Neural progenitor cell (in vitro differentiated cells): ENCODE measurements at places on chromosomes 11 and 22. TPM values are rescaled to one million over a fixed set of nuclear protein-coding genes. Genes with fewer than 3 reads are reported as not detected.

- DNase-seq, result no peak
These were observed 22.2 kb downstream of the MYBPC3 start for GRCh38 chr11:47329987-47330931.

DNA sequence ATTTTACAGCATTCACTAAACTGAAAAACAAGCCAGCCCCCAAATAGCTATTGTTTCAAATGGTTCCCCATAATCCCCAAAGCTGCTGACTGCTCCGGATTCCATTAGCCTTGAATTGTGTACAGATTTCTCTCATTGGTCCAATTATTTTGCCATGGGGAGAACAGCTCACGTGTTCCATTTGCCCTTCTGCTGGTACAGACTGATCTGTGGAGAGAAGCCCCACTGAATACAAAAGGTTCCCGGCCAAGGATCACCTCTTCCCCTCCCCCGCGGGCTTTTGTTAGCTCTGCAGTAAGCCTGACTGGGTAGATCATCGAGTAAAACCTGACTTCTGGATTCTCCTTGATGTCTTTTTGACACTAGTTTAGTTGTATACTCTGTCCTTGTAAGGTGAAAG is 9.1 kb upstream of the MAPK8IP1 start:
- DNase-seq, result peak; percentile 77

DNA sequence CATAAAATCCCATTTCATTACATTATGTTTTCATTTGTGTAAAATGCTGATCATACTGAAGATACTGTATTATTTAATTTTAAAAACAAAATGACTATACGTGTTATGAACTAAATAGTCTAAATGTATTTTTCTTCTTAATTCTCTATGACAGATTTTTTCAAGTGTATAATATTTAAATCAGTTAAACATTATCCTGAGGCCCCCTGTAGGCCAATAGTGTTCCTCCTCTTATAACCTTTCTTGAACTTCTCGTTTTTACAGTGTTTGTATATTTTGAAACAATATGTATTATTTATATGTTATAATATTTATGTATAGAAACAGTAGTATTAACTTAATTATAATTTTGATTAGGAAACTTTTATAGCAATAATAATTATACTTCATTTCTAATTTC is 151.1 kb upstream of the CHORDC1 start:
- no peak for DNase-seq

DNA sequence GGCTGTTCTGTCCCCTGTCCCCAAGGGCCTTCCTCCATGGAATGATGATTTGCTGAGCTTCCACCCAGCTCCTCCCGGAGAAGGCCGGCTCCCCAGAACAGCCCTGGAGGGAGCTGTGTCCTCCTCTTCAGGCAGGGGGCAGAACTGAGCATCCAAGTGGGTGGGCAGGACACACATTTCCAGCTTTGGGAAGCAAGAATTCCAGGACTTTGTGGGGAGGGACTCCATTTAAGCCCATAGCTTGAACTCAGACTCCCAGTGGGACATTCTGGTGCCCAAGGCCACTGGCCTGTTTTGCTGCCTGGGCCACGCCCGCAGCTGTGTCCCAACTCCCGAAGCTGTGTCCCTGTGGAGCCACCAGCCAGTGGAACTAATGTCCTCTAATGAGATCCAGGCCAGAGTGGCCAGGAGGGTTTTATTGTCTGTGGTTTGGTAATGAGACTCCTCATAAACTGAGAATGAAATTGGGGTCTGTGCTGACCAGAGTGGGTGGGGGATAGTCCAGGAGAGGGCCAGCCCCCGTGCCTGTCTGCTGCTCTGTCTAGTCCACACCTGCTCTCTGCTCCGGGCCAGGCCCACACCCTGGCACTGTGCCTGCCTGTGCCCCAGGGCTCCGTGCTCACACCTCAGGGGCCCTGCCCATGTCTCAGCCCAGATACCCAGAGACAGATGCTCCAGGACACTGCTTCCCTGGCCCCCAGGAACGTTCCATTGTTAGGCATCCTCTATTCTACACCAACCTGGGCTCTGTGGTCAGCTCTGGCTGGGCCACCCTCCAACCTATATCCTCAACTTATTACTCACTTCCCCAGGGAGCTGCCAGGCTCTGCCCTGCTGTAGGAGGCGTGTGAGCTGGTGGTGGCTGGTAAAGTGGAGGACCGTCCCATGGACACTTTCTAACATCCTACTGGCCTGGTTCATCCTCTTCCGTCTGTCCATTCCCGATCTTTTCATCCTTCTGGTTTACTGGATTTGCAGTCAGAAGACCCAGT is 7.6 kb downstream of the NECTIN1 start:
- peak; percentile 78 for DNase-seq

- no peak for DNase-seq
These were observed 1090.8 kb downstream of the BRD1 start for GRCh38 chr22:48736593-48737460.

DNA sequence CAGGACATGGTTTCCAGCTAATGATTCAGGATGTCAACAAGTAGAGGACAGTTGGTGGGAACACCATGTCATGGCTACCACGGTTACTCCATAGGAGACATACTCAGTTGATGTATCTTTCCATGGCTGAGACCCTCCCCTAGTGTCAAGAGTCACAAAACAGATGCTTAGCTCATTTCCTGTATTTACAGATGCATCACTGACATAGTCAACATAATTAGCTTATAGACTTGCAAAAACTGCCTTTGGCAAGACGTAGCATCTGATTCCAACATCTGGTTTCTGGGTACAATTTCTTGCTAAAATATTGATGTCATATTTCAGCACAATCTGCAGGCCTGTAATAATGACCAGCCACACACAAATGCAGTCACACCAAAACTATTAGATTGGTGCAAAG is 550.3 kb downstream of the FAM181B start:
- no peak for DNase-seq

- no peak for DNase-seq
These were observed 114.9 kb downstream of the FANCF start for GRCh38 chr11:22510741-22511140.

DNA sequence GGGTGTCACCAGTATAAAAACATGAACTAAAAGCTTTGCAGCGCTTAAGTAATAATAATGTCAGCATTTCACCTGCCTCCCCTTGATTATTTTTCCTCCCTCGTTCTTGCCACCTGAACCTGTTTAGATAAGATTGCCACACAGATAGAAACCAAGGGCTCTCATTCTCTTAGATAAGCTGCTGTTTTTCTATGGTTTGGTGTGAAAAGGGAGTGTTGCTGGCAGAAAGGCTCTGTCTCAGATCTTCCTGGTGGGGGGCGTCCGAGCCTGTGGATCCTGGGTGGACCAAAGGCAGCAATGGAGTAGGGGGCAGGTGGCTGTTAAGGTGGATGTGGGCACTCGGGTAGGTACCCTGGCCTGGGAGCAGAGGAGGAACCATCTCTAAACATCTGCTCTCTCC is 147.5 kb downstream of the ST3GAL4 start:
- no peak for DNase-seq

- DNase-seq, result no peak
These were observed 95.6 kb upstream of the E2F8 start for GRCh38 chr11:19336331-19336730.

GRCh38 chr11:44622190-44622650 is 56.8 kb downstream of the CD82 start:
- DNase-seq, result no peak

IGSF9B gene
- total RNA-seq, result 1.3 and 5.4 TPM in 2 replicates
